ENCODE measurements at places on chromosomes 7 and 10. TPM values are rescaled to one million over a fixed set of nuclear protein-coding genes. Genes with fewer than 3 reads are reported as not detected.

Gene TMEM196
- not detected for polyA plus RNA-seq

DNA sequence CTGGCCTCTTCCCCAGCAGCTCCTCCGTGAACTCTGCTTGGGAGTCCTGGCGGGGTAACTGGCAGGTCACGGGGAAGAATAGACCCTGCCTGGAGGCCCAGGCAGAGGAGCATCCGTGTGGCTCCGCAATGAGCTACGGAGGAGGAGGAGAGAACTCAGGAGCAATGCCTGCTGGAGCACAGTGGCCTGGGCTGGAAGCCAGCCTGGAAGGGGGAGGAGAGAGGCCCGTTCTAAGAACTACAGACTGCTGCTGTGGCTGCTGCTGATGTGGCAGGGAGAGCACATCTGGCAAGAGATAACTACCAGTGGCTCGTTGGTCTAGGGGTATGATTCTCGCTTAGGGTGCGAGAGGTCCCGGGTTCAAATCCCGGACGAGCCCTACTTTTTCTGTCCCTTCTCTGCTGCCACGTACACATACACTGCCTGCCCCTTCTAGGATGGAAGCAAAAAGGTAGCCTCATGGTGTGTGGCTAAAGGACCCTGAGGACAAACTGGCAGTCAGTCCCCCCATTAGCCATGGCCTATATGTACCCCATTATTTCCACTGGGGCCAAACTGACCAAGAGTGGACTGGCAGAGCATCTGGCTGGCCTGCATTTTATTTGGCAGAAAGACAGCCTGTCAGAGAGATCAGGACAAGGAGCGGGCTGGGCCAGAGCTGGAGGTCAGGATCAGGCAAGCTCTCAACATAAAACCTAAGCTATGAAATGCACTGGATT, 7.7 kb upstream of the OPN1SW start:
- DNase-seq, result peak; percentile 46

DNA sequence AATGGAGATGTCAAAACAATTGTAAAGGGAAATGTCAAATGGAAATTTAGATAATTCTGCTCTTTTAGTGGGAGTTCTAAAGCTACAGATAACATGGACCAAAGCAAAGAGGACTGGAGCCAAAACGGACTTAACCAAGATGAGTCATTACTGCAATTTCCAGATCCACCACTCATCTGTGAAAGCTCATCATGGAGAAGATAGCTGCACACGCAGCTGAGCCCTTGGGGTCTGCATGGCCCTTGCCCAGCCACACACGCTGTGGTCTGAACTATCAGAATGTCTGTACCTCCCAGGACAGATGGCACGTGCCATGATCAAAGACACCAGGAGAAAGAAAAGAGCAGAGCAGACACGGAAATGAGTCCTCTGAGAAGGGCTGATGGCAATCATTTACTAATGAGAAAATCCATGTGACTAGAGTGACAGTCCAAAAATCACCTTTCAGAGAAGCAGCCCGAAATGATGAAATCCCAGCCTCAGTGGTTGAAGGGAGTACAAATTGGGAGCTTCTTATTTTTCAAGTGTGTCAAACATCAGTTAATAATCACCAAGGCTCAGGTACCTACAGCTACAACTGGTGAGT, 177.9 kb upstream of the MGMT start:
- DNase-seq, result no peak

- no peak for DNase-seq
Measured at GRCh38 chr7:45685619-45686240, 111.6 kb downstream of the ADCY1 start.

Gene HOXA1
- polyA plus RNA-seq, result 1.0 TPM

DNA sequence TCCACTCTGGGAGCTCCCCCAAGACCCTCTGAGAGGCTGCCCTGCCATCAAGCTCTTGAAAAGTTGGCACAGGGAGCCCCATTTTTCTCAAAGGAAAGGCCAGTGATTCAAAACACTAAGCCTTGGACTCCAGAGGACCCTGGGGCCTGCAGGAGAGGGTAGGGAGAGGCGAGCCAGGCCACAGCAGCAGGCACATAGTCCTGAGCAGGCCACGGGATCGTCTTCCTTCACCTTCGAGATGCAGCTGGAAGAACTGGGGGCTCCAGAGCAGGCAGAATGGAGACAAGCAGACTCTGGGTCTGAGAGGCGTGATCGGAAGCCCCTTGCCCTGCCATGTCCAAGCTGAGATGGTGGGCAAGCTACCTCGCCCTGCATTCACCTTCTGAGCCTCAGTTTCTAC, 13.9 kb downstream of the TNS3 start:
- DNase-seq, result no peak

DNA sequence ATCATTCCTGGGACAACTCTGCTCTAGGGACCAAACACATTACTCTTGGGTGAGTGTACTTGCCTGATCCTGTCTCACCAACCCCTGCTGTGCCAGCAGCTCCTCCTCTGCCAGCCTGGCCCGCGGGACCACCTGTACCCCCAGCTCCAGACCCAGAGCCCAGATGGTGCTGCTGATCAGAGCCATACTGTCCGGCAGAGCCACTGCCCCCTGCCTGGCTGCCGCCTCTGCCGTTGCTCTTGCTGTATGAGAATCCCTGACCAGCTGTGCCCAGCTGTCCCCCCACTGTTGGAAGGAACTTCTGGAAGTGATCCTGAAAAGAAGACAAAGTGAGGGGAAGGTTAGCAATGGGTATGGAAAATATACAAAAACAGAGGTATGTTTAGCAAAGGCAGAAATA, 6.9 kb downstream of the MYOZ1 start:
- no peak for DNase-seq
